ENCODE measurements at places on chromosomes 12 and 14.

DNA sequence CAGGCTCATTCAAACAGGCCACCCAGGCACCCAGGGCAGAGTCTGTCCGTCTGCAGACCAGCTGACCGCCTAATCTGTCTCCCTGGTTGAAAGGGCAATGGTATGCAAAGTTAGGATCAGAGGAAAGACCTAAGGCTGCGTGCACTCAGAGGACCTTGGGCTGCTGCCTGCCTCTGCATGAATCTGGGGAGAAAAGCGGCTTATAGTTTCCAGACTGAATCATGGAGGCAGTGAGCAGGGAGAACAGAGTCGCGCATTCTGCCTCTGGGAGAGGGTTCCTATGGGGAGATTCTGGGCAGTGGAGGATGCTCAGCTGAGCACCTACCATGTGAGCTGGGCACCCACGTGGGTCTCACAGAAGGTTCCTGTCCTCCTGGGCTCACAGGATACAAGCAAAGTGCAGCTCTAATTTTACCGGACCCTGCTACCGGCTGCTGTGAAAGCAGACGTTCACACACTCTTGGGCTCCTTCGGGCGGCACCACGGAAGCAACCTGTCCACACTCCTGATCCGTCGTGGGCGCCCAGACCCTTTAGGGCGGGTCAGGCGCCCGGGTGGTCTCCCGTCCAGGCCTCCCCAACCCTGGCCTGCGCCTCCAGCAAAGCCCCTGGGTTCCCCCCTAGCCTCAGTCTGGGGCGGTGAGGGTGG is 772 bp downstream of the SCARB1 start:
- no peak for DNase-seq

- no peak for DNase-seq
Measured at GRCh38 chr14:22519877-22520685, 68.9 kb downstream of the DAD1 start.

GRCh38 chr12:91577586-91578539 is 395.2 kb upstream of the DCN start:
- DNase-seq: peak; percentile 52

GRCh38 chr14:33606591-33606990 is 344.3 kb downstream of the EGLN3 start:
- no peak for DNase-seq

- no peak for DNase-seq
Measured at GRCh38 chr14:100283984-100284881, 22.0 kb downstream of the SLC25A29 start.

- no peak for DNase-seq
Measured at GRCh38 chr12:95648990-95649791, 97.9 kb upstream of the USP44 start.

GRCh38 chr12:6752167-6752920 is 597 bp downstream of the MLF2 start:
- DNase-seq: no peak

DNA sequence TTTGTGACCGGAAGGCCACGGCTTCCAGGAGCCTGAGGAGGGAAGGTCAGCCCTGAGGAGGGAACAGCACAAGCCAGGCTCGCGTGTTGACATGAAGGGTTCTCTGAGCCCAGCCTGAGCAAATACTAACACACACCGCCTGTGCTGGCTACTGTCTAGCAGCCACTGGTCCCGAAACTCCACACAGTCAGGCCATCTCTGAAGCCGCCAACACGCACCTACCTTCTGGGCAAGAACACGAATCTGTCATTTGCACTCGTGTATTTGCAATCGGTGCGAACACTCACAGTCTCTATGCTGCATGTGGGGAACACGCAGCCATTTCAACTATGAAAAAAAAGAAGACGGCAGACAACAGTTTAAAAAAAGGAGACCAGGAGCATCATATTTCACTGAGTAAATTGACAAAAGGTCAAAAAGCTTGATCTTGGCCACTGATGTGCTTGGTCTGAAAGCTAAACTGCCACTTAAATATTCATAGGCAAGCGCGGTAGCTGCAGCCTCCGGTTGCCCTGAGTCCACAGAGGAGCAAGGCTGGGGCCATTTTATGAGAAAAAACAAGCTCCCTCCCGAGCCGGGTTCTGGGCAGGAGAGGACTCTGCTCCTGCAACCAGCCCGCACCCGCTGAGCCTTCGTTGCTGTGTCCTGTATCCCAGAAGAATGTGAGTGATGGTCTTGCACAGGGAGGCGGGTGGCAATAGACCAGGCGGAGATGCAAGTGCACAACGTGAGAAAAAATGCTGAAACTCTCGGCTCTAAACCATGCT is 57.8 kb downstream of the RIMBP2 start:
- no peak for DNase-seq

DNA sequence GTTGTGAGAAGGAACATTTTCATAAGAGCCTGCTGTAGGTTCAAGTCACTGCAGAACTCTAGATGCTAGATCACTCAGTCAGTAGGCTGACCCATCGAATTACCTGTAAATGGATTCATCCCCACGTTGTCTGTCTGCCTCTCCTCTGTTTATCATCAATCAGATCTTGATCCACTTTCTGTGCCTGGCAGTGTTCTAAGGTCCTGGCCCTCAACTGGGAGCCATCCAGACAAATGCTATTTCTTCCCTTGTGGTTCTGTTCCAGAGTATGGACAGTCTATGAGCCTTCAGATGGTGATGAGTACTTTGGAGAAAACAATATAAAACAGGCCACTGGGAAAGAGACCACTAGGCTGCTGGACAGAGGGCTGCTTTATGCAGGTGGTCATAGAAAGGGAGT is 699.4 kb upstream of the TMEM132C start:
- no peak for DNase-seq

DNA sequence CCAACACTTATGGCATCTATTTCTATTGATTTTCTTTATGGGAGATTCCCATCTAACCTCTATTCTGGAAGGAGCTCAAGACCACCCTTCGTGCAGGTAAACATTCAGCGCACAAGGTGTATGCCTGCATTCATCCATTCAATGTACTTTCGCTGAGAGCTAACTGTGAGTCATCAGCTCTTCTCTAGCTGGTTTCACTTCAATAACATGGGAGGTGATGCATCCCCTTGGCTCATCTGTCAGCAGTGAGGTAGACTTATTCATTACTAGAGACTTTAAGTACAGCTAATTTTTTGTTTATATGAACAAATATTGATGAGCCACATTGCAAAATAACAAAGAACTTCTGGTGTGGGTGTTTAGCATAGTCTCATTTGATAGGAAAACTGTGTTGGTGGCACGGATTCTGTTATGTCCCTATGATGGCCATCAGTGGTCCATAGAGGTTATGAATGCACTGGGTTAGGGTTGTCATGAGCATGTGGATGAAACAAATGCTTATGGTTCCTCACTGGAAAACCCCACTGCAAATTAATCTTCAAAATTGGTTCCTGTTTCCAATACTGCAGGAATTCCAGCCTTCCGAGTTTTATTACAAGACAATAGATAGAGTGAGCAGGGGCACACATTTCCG is 1151.0 kb downstream of the BCL11B start:
- DNase-seq: no peak

DNA sequence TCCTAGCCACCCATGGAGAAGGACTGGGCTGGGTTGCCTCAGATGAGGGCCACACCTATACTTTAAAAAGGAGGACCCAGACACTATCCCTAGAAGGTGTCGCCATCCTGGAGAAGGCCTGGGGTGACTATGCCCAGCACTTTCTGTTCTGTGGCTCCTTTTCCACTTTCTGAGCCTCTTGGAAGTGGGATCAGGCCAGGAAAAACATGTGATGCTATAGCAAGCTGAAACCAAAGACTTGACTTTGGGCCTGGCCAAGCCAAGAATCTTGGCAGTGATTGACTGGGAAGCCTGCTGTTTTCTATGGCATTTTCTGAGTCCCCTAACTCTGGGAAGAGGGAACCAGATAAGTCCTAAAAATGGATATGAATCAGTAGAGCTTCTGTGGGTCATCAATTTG is 332.3 kb downstream of the ZFP36L1 start:
- no peak for DNase-seq

DNA sequence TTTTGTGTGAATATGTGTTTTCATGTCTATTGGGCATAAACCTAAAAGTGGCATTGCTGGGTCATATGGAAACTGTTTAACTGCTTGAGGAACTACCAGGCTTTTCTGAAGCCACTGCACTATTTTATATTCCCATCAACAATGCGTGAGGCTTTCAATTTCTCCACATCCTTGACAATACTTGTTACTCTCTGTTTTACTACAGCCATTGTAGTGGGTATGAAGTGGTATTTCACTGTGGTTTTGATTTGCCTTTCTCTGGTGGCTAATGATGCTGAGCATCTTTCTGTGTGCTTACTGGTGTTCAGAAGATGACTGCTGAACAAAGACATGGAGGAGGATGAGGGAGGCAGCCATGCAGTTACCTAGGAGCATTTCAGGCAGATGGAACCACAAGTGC is 13.2 kb upstream of the TDG start:
- no peak for DNase-seq

DNA sequence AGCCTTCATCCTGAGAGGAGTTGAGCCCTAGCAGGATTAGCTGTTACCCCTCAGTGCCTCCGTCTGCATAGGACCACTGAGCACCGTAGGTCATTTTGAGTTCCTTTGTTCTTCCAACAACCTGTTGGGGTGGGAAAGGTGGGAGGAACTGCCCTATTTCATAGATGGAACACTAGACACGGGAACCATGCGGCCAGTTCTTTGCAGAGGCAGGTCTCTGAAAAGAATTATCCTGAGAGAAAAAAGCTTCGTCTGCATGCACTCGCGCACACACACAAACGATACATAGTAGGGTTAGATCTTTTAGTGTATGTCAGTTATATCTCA is 28.5 kb downstream of the TRAFD1 start:
- no peak for DNase-seq

- no peak for DNase-seq
Measured at GRCh38 chr12:40312982-40313576, 88.3 kb downstream of the LRRK2 start.

DNA sequence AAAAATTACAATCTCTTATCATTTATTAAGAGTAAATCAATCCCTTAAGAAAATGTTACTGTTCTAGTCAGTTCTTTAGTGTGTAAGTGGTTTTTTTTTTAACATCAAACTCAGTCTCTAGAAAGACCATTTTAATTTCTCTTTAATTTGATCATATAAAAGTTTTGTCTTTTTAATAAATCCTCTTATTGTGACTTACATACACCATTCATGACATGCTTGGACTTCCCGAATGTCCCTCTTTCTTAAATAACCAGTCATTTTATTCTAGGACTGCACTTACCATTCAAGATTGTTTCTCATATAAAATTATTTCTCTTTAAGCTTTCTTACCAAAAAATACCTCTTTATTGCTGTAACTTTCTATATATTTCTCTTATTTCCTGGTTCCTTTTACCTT is 60.8 kb upstream of the EVL start:
- DNase-seq: no peak

DNA sequence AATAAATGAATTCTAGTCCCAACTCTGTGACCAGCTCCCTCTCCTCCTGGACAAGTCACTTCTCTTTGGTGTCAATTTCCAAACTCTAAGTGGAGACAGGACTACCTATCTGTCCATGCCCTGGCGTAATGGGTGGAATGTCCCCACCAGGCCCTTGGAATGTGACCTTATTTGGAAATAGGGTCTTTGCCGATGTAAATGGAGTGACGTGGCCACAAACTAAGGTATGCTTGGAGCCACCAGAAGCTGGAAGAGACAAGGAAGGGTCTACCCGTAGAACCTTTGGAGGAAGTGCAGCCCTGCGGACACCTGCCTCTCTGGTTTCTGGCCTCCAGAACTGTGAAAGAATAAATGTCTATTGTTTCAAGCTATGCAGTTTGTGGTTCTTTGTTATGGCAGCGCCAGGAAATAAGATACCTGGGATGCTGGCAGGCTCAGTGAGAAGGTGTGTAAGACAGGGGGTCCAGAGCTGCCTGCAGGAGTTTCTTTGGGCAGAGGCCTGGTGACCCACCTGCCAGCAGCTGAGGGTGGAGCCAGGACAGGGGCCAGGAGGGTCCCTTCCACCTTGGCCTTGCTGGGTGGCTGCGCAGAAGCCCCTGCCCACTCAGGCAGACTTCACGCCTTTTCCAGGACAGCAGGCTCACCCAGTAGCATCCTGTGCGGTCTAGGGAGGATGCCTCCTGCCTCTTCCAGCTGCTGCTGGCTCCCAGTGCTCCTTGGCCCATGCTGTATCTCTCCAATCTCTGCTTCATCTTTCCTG is 45.8 kb downstream of the ARL6IP4 start:
- no peak for DNase-seq

DNA sequence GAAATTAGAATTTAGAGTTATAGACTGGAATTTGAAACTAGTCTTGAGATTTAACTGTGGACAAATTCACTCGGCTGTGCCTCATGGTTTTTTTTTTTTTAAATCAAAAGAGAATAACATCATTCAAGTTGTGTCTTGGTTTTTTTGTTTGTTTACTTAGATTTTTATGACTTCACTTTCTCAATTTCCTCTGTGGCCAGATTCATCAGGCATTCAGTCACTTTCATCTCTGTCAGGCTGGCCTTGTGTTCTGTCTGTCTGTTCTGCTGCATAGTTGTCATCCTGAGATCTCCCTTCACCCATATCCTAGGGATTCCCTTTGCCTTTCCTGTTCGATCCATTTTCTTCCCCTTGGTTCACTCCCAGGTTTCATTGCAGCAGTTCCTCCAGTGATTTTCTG is 10.0 kb downstream of the MARK3 start:
- peak; percentile 41 for DNase-seq

DNA sequence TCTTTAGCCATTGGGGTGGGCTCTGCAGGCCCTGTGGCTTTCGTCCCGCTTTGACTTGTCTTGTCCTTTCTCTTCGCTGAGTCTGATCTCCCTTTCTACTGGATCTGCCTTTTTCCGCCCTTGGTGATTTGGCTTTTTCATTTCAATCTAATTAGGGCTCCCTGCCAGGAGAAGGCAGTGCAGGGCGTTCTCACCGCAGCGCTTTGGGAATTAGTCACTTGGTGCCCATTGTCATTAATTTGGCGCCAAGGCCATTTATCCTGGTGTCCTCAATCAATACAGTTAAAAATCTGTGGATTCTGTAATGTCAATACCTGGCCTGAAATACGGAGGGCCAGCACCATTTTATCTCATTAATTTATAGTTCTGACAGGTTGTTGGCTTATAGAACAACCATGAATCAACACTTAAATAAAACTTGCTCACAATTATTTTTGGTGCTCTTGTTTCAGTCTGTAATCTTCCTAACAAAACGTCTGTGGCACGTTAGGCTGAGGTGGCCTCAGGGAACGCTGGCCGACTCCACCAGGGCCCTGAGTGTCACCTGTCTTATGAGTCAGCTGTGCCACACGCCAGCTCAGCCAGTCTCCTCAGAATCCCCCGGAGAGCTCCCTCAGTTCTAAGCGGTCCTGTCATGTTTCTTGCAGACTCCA is 115.7 kb downstream of the BEGAIN start:
- DNase-seq: no peak

DNA sequence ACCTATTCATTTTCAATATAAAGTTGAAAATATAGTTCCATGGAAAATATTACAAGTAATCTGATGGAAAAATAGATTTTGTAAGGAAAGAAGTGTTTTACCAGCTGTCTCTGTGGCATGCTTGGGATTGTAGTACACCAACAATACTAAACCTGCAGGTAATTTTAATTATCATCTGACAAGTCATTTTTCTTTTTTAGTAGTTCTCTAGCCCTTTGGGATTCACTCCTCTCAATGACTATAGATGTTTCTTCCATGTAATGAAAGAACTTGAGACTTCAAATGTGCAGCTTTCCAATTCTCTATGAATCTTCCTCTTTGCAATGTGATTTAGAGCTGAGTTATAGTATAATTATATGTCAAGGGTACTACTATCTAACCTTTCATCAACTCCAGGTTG is 14.7 kb upstream of the LIN7A start:
- no peak for DNase-seq

GRCh38 chr12:120439646-120440247 is 1.8 kb downstream of the COX6A1 start:
- peak; percentile 79 for DNase-seq

All from CD4-positive, alpha-beta T cell treated with Interleukin-2 at 100 ng/mL for 4 hours (primary cell).